ENCODE measurements at places on chromosomes 2 and 18.

- peak; percentile 10 for DNase-seq
These were observed 127.0 kb upstream of the BCL2L11 start for GRCh38 chr2:110993557-110994231.

DNA sequence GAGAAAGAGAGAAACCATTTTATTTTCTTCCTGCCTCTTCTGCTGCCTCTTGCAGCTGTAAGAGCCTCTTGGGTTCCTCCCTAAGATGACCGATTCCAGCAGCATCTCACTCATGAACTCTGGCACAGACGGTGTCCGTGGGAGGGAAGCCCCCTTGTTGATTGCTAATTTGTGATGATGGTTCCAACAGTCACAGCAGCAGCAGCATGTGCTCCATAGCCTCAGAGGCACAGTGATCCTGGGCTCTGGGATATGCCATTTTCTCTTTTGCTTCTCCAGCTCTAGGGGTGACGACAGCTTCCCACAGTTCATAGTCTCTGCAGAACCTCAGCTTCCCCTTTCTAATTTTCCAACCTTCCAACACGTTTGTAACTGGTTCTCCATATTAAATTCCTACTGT, 324.2 kb upstream of the HS6ST1 start:
- DNase-seq, result no peak

GRCh38 chr2:237269138-237269875, 144.7 kb downstream of the COL6A3 start:
- no peak for DNase-seq

DNA sequence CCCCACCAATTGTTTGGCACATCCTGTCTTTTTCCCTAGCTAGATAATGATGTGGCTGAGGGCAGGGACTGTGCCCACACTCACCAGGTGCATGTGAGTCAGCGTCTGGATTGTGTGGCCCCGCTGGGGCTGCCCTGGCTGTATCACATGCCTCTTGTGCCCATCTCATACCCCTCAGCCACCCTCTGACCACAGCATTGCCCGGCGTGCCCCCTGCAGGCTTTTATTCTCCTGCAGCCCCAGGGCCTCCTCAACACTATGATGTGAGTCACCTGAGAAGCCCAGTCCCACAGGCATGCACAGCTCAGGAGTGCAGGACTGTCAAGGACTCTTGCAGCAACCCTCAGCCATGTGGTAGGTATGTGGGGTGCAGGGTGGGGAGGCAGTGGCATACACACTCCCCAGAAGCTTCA, 14.8 kb upstream of the STEAP3 start:
- no peak for DNase-seq

- DNase-seq, result no peak
These were observed 26.1 kb downstream of the SLC14A1 start for GRCh38 chr18:45749918-45750689.

GRCh38 chr18:76487070-76487469, 8.0 kb downstream of the ZNF516 start:
- DNase-seq, result no peak

GRCh38 chr18:47585136-47585535, 333.7 kb upstream of the SKOR2 start:
- no peak for DNase-seq

GRCh38 chr2:206863196-206863595, 76.1 kb upstream of the CPO start:
- DNase-seq, result no peak

- DNase-seq, result no peak
These were observed 148.0 kb upstream of the ALPP start for GRCh38 chr2:232230560-232230959.

DNA sequence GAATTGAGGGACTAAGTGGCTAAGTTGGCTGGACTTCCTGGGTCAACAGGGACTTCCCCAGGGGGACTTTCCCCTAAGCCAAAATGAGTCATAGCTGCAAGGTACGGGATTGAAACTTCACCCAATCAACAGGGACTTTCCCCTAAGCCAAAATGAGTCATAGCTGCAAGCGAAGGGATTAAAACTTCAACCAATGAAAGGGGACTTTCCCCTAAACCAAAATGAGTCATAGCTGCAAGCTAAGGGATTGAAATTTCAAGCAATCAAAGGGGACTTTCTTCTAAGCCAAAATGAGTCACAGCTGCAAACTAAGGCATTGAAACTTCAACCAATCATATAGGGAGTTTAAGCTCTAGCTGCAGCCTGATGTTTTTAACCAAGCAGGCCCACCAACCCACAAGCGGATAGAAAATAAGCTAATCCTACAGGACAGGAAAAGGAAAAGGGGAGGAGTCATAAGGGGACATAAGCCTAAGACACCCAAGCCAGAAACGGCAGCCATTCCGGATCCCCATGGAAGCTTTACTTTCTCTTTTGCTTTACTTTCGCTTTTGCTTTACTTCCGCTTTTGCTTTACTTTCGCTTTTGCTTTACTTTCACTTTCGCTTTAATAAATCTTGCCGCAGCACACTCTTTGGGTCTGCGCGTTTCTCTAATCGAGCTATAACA, 1375.4 kb upstream of the CELF4 start:
- peak; percentile 20 for DNase-seq

GRCh38 chr2:10817413-10817812, 4.8 kb upstream of the PDIA6 start:
- no peak for DNase-seq

DNA sequence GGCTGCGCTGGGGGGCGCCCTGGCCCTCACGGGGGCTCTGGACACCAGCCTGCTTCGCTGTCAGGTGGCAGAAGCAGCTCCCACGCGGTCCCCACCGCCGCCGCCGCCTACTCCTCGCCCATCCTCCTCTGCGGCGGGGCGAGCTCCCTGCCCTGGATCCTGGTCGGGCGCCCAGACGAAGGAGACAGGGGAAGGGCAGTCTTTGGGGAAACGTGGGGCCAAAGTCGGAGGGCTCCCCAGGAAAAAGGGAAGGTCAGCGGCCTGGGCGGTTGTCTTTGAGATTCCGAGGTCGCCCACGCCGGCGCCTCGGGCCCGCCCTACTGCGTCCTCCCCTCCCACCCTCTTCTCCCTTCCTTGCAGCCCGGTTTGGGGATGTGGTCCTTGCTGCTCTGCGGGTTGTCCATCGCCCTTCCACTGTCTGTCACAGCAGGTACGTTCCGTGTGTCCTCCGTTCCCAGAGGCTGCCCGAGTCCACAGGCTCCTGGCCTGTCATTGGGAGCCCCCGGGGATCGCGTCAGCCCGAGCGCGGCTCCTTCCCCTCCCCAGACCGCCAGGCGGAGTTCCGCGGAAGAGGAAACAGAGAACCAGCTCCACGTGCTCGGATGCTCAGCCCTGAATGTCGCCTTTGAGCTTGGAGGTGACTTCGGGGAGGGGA, 800 bp downstream of the IL1RL2 start:
- DNase-seq, result no peak

GRCh38 chr2:77642339-77642738, 120.2 kb upstream of the LRRTM4 start:
- DNase-seq, result no peak

DNA sequence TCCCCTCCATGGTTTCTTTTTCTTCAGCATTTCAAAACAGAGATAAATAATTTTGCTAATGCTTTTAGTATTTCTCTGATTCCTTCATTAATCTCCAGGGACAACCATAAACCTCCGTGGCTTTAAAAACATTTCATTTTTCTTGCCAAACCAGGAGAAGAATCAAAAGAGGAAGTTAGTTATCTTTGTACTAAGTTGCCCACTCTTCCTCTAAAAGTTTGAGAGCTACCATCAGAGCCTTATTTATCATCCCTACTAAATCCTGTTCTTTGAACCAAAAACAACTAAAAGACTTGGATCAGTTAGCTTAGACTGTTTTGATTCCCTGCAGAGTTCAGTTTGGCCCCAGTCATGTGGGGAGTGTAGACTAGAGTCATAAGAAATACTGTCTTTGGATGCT, 208.4 kb downstream of the SETBP1 start:
- no peak for DNase-seq

DNA sequence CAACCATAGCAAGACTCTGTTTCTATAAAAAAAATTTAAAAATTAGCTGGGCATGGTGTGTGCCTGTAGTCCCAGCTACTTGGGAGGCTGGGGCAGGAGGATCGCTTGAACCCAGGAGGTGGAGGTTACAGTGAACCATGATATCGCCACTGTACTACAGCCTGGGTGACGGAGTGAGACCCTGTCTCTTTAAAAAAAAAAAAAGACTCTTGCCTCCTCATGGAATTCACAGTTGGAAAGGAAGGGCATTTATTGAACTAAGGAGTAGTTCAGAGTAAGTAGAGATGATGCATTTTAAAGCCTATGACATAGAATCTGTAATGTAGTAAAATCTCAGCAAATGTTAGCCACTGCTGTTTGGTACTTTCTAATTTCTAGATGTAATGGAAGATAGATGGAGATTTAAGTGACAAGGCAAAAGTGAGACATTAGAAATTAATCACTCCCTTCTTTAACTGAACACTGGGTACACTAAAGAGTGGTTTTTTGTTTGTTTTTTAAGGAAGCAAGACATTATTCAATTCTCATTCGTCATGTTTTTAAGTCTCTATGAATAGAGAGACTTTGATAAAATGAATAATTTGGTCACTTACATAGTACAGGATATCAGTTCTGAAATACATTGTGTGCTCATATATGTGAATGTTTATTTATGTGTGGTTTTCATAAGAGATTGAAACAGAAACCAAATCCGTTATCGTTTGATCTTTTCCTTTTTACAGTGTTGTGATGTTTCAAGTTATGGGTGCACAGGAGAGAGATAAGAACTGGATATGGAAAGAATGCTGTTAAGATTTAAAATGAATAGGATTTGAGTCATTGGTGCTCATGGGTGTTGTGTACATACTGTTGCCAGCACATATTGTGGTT, 186.1 kb upstream of the STON1 start:
- no peak for DNase-seq

GRCh38 chr2:119688616-119689015, 9.6 kb downstream of the TMEM177 start:
- DNase-seq, result no peak

- no peak for DNase-seq
These were observed 74.8 kb downstream of the RBMS1 start for GRCh38 chr2:160418853-160419252.

GRCh38 chr2:134231965-134232340, 21.9 kb upstream of the MGAT5 start:
- DNase-seq, result no peak

- no peak for DNase-seq
These were observed 50.4 kb upstream of the REL start for GRCh38 chr2:60830991-60831390.

DNA sequence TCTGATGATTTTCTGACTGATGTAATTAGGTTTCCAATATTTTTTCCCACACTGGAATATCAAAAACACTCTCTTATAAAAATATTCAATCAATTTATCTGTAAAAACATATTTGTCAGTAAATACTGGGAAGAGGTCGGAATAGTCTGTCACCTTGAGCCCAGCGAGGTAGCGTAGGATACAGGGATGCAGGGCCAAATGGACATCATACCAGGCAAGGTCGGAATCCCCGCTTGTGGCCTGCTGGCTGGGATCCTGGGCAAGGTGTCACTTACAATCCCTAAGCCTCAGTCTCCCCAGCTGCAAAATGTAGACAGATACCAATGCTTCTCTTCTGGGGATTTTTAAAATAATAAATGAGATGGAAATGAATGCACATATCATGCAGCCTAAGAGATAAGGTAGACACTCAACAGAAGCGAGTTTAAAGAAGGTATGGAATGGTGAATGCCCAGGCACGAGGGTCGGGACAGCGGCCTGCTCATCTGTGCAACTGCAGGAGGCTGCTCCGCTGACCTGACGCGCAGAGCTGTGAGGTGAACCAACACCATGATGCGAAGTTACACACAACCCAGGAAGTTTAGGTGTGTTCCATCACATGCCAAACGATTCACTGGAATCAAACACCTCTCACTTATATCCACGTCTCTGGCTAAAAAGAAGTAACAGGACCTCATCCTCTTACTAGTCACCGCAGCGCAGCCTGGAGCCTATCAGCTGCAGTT, 98.2 kb downstream of the EIPR1 start:
- DNase-seq, result no peak
